Hematopoietic multipotent progenitor cell treated with erythropoietin and hydrocortisone succinate and interleukin-3 and kit ligand, for 15 days (in vitro differentiated cells): ENCODE measurements at places on chromosomes 13 and 19.

- DNase-seq, result no peak
These were observed 379.0 kb downstream of the FOXO1 start for GRCh38 chr13:40287428-40287827.

- DNase-seq, result no peak
These were observed 30.3 kb upstream of the TPP2 start for GRCh38 chr13:102566513-102566912.

- DNase-seq, result peak; percentile 42
These were observed 185.4 kb downstream of the KDM4B start for GRCh38 chr19:5154129-5154798.

DNA sequence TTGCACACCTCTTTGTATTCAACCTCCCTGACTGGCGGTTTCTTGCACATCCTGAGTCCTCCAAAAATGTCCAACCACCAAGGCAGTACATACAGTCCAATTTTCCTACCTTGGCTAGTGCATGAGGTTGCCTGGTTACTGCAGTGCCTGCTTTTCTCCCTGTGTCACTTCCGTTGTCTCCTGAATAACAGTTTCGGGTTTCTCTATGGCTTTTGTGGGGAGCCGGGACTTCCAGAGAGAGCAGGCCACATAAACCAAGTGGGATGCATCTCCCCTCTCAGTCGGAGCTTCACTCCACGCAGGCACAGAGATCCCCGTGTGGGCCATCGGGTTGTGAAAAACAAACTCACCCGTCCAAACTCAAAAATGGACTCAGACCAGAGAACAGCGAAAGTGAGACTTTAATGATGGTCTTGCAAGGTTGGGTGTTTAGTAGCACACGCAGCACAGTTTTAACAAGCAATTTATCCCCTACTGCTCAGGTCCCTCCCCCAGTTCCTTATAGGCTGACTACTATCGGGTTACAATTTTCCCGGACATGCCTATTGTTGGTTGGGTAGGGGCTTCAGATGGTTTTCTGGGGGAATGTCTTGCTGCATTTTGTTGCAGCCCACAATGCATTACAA is 173.1 kb downstream of the POU4F1 start:
- no peak for DNase-seq

- DNase-seq, result no peak
These were observed 18.3 kb downstream of the NPHS1 start for GRCh38 chr19:35833972-35834371.

DNA sequence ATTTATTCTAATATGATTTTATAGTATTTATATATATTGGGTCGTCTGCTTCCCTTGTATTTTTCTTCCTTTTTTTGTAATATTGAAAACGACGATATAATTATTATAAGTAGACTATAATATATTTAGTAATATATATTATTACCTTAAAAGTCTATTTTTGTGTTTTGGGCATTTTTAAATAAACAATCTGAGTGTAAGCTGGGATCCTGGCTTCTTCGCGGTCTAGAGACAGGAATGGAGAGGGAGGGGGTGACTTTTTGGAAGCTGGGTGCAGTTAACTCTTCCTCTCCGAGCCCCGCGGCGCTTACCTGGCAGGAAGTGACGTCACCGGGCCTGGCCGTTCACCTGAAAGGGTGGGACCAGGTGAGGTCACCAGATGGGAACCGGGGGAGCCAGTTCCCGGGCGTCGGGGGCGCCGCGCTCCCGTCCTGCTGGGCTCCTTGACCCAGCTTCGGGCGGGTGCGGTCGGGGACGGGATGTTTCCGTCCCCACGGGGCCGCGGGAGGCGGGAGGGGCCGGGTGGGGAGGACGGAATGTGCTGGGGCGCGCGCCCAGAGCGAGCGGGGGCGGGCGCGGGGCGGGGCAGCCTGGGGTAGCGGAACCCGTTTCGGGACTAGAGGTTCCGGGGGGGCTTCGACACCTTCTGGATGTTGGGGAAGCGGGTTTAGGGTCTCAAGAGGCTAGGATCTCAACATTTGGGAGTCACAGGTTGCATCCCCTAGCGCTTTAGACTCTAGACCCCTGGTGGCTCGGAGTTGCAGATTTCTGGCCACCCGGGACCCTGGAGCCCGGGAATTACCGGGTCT is 2.8 kb downstream of the ZFP36 start:
- DNase-seq, result peak; percentile 62

DNA sequence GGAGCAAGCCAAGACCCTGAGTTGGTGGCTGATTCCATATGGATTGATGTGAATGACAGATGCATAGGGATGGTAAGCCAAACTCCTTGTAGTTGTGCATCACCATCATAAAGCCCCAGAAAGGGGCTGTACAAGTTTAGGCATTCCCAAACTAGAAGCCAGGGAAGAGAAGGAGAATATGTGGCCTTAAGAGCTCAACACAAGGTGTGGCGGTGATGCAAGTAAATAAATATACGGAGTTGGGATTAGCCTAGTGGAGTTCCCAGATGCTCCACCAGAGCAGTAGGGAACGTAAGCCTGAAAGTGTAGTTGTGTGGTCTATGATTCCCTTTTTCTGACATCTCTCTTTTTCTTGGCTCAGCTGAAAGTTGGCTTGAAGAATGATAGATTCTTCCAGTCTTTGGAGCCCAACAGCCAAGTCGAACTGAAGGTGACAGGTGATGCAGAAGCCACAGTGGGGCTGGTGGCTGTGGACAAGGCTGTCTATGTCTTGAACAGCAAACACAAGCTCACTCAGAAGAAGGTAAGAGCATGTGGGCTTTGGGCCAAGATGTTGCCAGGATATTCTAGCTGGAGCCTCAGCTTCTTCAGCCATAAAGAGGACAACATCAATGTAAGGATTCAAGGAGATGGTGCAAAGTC is 30.1 kb downstream of the RDH8 start:
- DNase-seq, result no peak
